ENCODE measurements at places on chromosomes 7 and 10.

- no peak for DNase-seq
Observed at GRCh38 chr10:6342096-6342685, 139.5 kb downstream of the PFKFB3 start.

GRCh38 chr7:44403176-44403759, 77.9 kb upstream of the CAMK2B start:
- DNase-seq, result no peak

DNA sequence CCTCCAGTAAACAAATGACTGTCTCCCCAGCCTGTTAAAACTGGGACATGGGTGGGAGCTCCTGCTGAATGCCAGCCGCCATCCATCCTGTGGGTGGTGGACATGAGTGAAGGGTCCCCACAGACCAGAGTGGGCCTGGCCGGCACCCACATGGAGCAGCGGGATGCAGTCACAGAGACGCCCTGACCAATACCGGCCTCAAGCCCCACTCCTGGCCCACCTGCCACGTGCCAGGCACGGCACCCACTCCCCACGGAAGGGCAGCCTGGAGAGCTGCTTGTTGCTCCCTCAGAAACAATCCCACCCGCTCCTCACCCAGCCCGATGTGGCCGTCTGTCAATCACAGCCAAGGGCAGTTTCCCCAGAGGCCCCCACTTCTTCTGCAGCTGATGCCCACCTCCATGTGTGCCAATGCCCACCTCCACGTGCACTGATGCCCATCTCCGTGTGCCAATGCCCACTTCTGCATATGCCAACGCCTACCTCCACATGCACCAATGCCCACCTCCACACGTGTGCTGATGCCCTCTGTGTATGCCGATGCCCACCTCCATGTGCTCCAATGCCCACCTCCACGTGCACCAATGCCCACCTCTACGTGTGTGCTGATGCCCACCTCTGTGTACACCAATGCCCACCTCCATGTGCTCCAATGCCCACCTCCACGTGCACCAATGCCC, 42.8 kb upstream of the DNAAF5 start:
- no peak for DNase-seq

GRCh38 chr7:21480693-21481403, 53.0 kb downstream of the SP4 start:
- no peak for DNase-seq

DNA sequence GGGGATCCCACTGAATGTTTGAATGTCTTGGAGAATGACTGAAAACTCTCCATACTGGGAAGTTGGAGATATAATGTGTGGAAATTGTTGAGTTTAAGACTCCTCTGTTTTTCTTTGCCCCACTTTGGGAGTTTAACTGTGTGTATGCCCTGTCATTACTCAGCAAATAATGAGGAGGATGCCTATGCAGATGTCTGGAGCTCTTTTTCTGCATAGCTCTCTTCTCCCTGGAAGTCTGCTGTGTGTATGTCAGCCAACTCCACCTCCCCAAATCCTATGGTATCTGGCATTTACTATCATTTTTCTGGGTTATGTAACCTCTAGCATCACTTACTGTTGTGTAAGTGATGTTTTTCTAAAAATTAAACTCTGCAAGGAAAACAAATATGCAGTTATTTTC, 122.2 kb downstream of the ANKRD7 start:
- DNase-seq, result no peak

- DNase-seq, result no peak
Observed at GRCh38 chr7:4015371-4015770, 666.7 kb upstream of the FOXK1 start.

- no peak for DNase-seq
Observed at GRCh38 chr10:127196282-127197153, at the start of gene INSYN2A. Gene INSYN2A, minus strand, starts transcription at chr10:127196591. Its CDS starts 20,196 bp downstream, at chr10:127176395.

- peak; percentile 59 for DNase-seq
Observed at GRCh38 chr10:124403548-124403947, 15.2 kb downstream of the OAT start.

GRCh38 chr7:90629297-90629918, 33.3 kb downstream of the CDK14 start:
- no peak for DNase-seq

GRCh38 chr10:14659626-14660196, 115.0 kb downstream of the FAM107B start:
- no peak for DNase-seq

DNA sequence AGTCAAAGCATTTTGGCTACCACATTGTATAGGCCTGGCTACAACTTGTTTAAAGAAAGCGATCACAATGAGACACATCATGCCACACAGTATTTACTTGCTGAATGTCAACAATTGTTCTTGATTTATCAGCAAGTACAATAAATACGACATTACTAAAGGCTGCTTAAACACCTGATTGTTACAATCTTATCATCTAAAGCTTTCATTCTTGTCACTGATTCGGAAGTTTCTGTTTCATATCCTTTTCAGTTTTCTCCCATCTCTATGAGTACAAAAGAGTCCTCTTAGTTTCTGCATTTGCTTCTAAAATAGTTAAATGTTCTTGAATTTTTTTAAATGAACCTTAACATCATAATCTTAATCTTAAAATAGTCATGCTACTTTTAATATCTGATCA, 128.1 kb upstream of the LRRN3 start:
- DNase-seq, result no peak

Data from DND-41 (cell line).